ENCODE measurements at places on chromosomes 12 and 14. TPM values are rescaled to one million over a fixed set of nuclear protein-coding genes. Genes with fewer than 3 reads are reported as not detected.

DNA sequence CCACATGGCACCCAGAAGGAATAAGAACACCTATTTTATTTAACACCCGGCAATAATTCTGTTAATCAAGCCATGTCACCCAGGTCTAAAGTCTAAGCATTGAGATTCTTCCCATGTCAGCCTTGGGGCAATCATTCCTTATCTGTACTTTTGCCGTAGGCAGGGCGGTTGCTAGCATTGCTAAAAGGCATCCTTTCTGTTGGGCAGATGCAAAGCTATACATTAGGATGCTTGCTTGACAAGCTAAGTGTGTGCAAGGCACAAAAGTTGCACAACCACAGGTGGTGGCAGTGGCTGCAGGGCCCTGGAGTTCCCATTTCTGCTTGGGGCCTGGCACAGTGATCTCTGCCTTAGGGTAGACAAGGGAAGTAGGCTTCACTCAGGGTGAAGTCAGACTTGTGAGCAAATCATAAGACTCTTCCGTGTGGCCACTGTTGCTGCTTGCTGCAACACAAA, 12.5 kb upstream of the GALNT6 start:
- DNase-seq: no peak
- no peak overlapping the region for H3K27ac ChIP-seq
- H3K4me1 ChIP-seq: no peaks in the 10 kb centered on the region
- H3K36me3 ChIP-seq: no peaks in the 10 kb centered on the region

GRCh38 chr12:132100306-132101065, 43.6 kb downstream of the DDX51 start:
- H3K27ac ChIP-seq: no peak overlapping the region
- DNase-seq: no peak
- peaks cover 4% of the 10 kb centered on the region for H3K36me3 ChIP-seq
- H3K27me3 ChIP-seq: no peaks in the 10 kb centered on the region
- H3K4me3 ChIP-seq: no peak overlapping the region

GRCh38 chr12:47808574-47809365, 10.9 kb downstream of the HDAC7 start:
- no peak for DNase-seq
- peaks cover 4% of the 10 kb centered on the region for H3K36me3 ChIP-seq
- H3K4me1 ChIP-seq: peaks cover 98% of the 10 kb centered on the region
- peak overlapping the region; percentile 21 for H3K4me3 ChIP-seq
- H3K27me3 ChIP-seq: no peaks in the 10 kb centered on the region
- peak overlapping the region; percentile 73 for H3K27ac ChIP-seq

DNA sequence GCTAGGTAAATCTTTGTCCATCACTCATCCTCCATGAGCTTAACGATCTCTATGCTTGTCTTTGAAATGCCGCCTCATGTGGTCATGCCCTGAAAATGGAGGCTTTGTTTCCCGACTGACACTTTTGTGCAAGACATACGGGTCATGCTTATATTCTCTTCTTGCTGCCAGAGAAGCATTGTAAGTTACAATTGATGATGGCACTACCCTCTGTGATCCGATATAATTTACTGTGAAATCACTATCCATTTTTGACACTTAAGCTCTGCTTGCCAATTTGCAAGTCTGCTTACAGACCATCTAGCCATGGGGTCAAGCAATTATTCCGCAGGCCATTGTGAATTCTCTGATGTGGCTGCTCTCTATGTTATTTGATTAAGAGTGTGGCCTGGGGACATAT, 650.0 kb downstream of the FLRT2 start:
- no peaks in the 10 kb centered on the region for H3K27me3 ChIP-seq
- H3K4me3 ChIP-seq: no peak overlapping the region
- H3K4me1 ChIP-seq: no peaks in the 10 kb centered on the region
- H3K27ac ChIP-seq: no peak overlapping the region

- no peaks in the 10 kb centered on the region for H3K27me3 ChIP-seq
- peak overlapping the region; percentile 11 for H3K4me3 ChIP-seq
- DNase-seq: no peak
- H3K4me1 ChIP-seq: peaks cover 70% of the 10 kb centered on the region
- peak overlapping the region; percentile 79 for H3K27ac ChIP-seq
Measured at GRCh38 chr12:9667403-9668160, 1.9 kb upstream of the CLEC2D start.

GRCh38 chr12:100671396-100672074, 98.1 kb downstream of the GAS2L3 start:
- no peaks in the 10 kb centered on the region for H3K4me1 ChIP-seq
- no peaks in the 10 kb centered on the region for H3K36me3 ChIP-seq
- no peak overlapping the region for H3K27ac ChIP-seq
- no peak for DNase-seq
- H3K4me3 ChIP-seq: no peak overlapping the region

DNA sequence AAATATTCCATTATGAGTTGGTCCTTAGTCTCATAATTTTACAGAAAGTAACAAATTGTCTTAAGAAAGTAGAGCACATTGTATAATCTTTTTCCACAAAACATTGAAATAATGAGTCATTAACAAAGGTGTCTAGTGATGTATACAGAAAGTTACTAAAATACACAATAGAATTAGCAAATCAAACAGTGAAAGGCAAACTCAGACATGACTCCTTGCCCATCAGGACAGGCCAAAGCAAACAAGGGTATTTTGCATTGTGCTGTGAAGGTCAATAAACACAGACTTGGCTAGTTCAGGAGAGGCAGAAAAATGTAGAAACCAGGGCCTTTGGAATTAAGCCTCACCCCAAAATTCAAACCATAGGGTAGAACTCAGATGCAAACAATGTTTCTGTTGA, 37.3 kb downstream of the SIX4 start:
- no peaks in the 10 kb centered on the region for H3K27me3 ChIP-seq
- no peak overlapping the region for H3K27ac ChIP-seq
- DNase-seq: no peak
- no peaks in the 10 kb centered on the region for H3K36me3 ChIP-seq
- H3K4me1 ChIP-seq: no peaks in the 10 kb centered on the region

GRCh38 chr14:92978229-92979021, 55.5 kb downstream of the CHGA start:
- H3K27ac ChIP-seq: no peak overlapping the region
- no peak for DNase-seq
- H3K4me3 ChIP-seq: no peak overlapping the region
- H3K4me1 ChIP-seq: no peaks in the 10 kb centered on the region

DNA sequence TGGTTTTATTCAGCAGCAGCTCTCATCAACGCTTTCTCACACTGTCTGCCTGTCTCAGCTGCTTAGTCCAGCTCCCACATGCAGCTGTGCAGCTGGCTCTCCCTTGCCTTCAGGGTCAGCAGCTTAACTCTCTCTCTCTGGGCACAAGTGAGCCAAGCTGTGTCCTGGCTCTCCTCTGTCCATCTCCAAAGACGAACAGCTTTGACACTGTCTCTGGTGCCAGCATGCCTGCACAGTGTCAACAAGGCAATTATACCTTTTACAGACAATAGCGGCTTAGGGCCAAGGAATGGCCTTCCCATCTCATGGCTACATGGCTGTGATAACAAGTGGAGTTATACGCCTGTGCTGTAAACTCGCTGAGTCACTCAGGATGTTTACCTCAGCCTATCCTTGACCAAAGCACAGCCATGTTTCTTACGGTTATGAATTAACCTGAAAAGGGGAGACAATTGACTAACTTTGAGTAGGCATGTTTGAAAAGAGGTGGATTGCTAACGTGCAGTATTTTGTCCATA, 38.4 kb upstream of the MANSC4 start:
- DNase-seq: no peak
- H3K36me3 ChIP-seq: no peaks in the 10 kb centered on the region
- H3K4me1 ChIP-seq: peaks cover 30% of the 10 kb centered on the region

GRCh38 chr12:75606151-75606550, 94.7 kb upstream of the KRR1 start:
- no peak overlapping the region for H3K27ac ChIP-seq
- no peak for DNase-seq
- no peaks in the 10 kb centered on the region for H3K27me3 ChIP-seq
- H3K36me3 ChIP-seq: no peaks in the 10 kb centered on the region

GRCh38 chr12:49037947-49038237, 19.3 kb upstream of the PRKAG1 start:
- H3K4me3 ChIP-seq: no peak overlapping the region
- no peaks in the 10 kb centered on the region for H3K4me1 ChIP-seq
- H3K27me3 ChIP-seq: no peaks in the 10 kb centered on the region
- DNase-seq: no peak

CLBA1 gene
- 1.3 TPM for total RNA-seq

- peaks cover 27% of the 10 kb centered on the region for H3K4me1 ChIP-seq
- no peak overlapping the region for H3K4me3 ChIP-seq
- H3K27me3 ChIP-seq: no peaks in the 10 kb centered on the region
- DNase-seq: no peak
- no peaks in the 10 kb centered on the region for H3K36me3 ChIP-seq
- no peak overlapping the region for H3K27ac ChIP-seq
Measured at GRCh38 chr12:94169966-94170689, 21.8 kb downstream of the PLXNC1 start.

DNA sequence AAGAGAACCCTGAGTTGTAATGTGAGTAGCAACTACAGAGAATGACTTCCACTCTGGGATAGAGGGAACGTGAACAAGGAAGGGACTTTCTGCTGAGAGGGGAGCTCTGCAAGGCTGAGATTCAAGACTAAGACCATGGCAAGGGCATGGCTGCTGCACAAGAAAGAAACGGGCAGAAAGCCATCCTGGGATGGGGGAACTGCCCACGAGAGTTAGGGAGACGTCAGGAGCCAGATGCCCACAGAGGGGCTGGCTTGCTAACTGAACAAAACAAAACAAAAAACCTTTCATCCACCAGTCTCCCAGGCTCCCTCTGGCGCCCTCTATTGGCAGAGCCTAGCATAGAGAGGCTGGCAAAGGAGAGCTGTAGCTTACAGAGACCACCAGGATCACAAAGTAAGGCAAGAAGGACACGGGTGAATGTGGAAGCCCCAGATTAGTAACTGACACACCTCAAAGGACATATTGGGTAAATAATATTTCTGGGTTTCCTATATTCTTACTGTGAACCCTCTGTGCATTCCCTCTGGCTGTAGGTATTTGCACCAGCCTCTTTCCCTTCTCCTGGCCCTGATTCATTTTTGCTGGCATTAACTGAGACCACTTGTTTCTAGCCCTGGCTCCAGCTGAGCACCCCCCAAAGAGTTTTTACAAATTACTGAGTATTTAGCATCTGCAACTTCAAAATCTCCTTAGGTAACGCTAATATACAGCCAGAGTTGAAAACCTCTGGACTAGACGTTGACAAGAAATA, 338.3 kb downstream of the EMP1 start:
- H3K27me3 ChIP-seq: no peaks in the 10 kb centered on the region
- no peak overlapping the region for H3K4me3 ChIP-seq
- H3K36me3 ChIP-seq: no peaks in the 10 kb centered on the region
- H3K27ac ChIP-seq: no peak overlapping the region
- DNase-seq: no peak

RNF212B gene
- total RNA-seq: not detected

DNA sequence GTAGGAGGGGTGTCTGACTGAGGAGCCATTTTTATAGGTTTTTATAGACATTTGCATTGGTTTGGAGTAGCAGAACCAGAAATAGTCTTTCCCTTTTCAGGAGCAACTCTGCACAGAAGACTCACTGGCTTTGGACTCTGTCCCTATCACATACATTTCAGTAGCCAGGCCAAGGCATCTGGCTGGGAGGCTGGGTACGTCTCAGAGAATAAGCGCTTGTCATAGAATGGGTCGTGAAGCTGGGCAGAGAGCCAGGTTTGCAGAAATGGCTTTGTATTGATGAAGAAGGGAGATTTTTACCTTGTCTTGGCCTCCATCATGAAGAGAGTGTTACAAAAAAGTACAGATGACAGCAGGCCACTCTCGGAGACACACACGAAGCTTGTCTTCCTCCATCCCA, 98.6 kb downstream of the CACNA1C start:
- no peak for DNase-seq
- H3K4me3 ChIP-seq: no peak overlapping the region
- H3K27ac ChIP-seq: no peak overlapping the region
- no peaks in the 10 kb centered on the region for H3K36me3 ChIP-seq

GRCh38 chr12:18165889-18166288, 75.9 kb upstream of the RERGL start:
- peak overlapping the region; percentile 8 for H3K27ac ChIP-seq
- peaks cover 10% of the 10 kb centered on the region for H3K4me1 ChIP-seq
- no peak for DNase-seq
- H3K27me3 ChIP-seq: no peaks in the 10 kb centered on the region
- no peaks in the 10 kb centered on the region for H3K36me3 ChIP-seq
